ENCODE measurements at places on chromosomes 5 and 9.
A peak's percentile ranks its signal among the peaks of the same experiment; 100 is the strongest.

DNA sequence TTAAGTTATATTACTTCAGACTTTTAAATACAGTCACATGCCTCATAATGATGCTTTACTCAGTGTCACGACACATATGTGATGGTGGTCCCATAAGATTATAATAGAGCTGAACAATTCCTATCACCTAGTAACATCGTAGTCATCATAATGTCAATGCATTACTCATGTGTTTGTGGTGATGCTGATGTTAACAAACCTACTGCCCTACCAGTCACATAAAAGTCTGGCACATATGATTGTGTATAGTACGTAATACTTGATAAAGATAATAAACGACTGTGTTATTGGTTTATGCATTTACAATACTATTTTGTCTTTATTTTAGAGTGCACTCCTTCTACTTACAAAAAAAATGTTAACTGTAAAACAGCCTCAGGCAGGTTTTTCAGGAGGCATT, 103.7 kb downstream of the PAM start:
- DNase-seq, result no peak

GRCh38 chr9:95508968-95509850, 7.6 kb downstream of the PTCH1 start:
- DNase-seq, result peak; percentile 98

DNA sequence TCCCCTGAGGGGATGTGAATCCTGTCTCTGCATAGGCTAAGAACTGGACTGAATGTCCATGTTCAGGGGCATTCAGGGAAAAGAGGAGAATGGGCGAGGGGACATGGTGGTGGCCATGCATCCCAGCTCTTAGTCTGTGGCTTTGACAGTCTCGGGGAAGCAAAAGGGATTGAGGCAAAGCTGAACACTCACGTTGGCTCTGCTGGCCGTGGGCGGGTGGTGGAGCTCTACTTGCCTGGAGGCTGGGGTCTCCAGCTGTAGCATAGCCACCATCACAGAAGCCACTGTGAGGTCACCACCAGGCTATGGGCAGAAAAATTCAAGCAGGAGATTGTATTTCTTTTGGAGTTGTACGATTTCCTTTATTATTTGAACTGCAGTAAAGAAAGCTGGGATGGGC, 4.1 kb downstream of the GARIN3 start:
- DNase-seq, result no peak

DNA sequence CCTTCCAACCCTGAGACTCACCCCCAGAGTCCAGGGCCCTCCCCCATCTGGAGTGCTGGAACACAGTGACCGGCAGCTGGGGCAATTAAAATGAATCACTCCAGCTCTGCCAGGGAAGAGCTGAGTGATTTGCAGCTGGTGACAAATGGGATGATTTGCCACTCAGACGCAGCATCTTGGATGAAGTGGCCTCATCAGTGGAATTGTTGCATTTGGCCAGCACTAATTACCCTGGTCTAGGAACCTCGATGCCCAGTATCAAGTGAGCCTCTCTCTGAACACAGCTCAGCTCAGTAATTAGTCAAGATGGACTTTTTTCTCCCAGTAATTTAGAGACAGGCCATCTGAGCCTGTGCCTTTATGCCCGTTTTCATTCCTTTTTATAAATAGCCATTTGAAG, 259.5 kb downstream of the GRIA1 start:
- DNase-seq, result peak; percentile 91

DNA sequence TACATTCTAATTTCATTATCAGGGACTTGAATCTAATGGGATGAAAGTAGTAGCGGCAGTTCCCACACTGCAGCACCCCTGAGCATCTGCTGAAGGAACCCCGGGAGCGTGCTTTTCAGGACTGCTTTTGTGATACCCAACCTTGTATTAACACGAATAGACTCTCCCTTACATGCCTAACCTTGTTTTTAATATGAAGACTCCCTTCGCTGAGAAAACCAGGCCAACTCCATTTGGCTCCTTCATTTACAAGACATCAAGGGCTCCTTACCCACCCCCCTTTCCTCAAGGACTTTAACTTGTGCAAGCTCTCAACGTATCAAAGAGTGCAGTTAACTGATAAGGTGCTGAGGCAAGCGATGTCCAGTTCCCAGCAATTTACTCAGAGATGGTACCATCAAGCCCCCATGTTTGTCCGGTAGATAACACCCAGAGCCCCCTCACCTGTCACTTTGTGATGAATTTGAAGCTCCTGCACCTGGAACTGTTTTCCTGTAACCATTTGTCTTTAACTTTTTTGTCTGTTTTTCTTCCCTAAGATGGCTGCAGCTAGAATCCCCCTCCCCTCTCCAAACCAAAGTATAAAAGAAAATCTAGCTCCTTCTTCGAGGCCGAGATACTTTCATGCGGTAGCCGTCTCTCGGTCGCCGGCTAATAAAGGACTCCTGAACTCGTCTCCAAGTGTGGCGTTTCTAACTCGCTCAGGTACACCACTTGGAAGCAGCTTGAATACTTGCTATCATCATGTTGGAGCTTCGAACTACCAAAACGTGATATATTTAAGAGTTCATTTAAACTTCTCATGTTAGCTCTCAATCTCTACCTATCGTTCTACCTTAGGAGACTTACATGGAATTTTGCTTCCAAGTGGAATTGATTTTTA, 10.7 kb downstream of the HNRNPH1 start:
- DNase-seq, result no peak

- no peak for DNase-seq
These were observed 9.5 kb downstream of the CDH18 start for GRCh38 chr5:19978476-19978875.

GRCh38 chr9:121373011-121373729, 3.1 kb upstream of the STOM start:
- no peak for DNase-seq
